Omental fat pad (tissue), 4 donors: ENCODE measurements at places on chromosomes 12 and 14.

- no peak for DNase-seq
Observed at GRCh38 chr12:58537278-58537677, 383.0 kb downstream of the LRIG3 start.

- no peak for DNase-seq
Observed at GRCh38 chr14:100772607-100773165, 46.0 kb downstream of the DLK1 start.

- no peak for DNase-seq
Observed at GRCh38 chr12:24555730-24556129, 393.2 kb downstream of the BCAT1 start.

- DNase-seq, result no peak
Observed at GRCh38 chr14:74863274-74863673, 12.7 kb downstream of the PROX2 start.

- DNase-seq, result no peak
Observed at GRCh38 chr14:104804481-104805325, 3.8 kb downstream of the ZBTB42 start.

DNA sequence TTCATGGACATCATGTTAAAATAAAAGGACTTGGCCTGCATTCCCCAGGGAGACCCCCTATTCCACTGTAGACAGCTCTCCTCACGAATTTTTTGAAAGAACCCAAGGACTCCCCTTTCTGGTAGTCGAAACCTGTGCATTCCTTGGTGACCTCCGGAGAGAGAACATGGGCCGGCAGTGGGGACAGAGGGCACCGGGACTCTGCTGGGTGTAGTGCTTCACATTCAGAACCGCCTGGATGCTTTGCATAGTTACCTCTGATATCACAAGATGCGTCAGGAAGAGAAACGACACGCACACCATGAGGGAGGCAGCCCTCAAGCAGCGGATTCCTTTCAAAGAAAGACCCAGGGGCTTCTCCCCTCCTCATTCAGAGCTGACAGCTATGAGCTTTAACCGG is 9.7 kb downstream of the CKAP4 start:
- no peak for DNase-seq

DNA sequence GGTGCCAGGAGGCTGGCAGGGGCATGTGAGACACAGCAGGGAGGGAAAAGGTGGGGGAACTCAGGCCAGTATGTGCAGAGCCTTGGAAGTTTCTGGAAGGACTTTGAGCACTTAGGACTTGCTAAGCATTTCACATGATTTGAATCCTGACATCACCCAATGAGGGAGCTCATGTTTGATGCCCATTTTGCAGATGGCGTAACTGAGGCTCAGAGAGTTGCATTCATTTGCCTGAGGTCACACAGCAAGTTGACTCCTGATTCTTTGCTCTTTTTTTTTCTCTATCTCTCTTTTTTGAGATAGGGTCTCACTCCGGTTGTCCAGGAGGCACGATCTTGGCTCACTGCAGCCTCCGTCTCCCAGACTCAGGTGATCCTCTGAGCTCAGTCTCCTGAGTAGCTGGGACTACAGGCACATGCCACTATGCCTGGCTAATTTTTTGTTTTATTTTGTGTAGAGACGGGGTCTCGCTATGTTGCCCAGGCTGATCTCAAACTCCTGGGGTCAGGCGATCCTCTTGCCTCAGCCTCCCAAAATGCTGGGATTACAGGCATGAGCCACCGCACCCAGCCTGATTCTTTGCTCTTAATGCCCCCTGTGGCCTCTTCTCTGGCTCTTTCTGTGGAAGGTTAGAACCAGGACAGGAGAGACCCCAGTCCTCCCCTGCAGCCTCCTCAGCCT is 246.1 kb downstream of the RBM19 start:
- DNase-seq, result no peak

GRCh38 chr12:18261906-18262305 is 588 bp downstream of the PIK3C2G start:
- DNase-seq, result no peak

GRCh38 chr14:87952307-87953094 is 40.5 kb downstream of the GALC start:
- DNase-seq, result no peak

DNA sequence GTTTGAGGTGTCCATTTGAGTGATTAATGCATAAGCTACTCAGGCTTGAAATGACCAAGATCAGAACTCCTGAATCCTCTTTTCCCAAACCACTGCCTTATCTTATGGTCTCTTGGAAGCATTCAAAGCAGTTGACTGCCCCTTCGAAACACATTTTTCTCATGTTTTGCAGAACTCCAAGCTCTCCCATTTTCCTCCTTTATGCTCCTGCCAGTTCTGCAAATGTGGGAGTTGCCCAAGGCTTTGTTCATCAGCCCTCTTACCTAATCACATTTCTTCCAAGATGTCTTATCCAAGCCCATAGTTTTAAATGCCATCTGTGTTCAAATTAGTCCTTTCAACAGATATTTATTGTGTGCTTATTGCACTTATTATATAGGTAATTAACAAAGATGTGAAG is 1.8 kb upstream of the DNAAF2 start:
- no peak for DNase-seq

GRCh38 chr14:22671622-22672021 is 27.5 kb upstream of the OR6J1 start:
- no peak for DNase-seq

DNA sequence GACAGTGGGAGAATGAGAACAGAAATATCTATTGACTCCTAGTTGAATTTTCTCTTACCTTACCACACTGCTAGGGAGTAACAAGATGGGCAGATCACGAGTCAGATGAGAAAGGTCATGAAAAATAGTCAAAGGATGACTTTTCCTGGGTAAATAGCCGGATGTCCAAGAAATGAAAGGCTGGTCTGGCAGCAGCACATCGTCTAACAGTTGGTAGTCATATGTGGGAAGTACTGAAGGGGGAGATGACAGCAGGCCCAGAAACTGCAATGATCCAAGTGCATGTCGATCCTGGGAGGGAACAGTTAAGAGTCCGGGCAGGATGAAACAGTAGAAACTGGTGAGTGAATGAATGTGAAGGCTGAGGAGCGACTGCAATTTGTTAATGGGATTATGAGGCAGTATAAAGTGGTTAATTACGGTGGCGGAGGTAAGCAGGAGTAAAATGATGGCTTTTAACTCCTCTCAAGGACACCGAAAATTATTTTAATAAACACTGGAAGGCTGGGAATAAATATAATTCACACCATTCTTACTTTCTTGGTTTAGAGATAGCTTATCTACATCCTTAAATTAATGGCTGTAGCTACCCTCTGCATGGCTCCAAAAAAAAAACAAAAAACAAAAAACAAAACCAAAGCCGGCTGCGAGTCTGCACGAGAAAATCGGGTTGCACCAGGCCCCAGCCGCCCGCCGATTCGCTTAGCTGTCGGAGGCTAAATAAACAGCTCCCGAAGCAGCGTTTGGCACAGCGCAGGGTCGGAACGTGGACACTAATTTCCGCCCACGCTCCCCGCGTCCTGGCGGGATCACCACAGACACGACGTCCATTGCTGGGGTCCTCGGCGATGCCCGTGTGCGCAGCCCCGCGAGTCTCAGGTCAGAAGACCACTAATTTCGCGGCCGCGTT is 1.0 kb upstream of the ERC1 start:
- DNase-seq, result peak; percentile 38

- no peak for DNase-seq
Observed at GRCh38 chr14:100586153-100586402, 1.1 kb downstream of the BEGAIN start.

DNA sequence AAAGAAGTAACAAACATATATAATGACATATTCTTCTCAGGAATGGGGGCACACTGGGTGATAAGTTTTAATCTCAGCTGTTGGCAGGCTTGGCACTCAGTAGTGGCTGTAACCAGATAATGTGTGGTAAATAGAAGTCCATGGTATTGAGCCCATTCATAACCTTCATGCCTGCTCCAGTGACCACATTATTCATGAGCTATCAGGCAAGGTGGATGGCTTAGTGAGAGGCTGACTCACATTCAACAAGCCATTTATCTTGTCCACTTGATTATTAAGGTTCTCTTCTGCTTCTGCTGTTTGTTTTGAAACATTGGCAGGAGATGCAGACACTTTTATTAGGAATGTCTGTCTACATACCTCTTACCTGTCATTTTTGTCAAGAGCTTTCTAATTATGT is 950.4 kb upstream of the LRFN5 start:
- no peak for DNase-seq

DNA sequence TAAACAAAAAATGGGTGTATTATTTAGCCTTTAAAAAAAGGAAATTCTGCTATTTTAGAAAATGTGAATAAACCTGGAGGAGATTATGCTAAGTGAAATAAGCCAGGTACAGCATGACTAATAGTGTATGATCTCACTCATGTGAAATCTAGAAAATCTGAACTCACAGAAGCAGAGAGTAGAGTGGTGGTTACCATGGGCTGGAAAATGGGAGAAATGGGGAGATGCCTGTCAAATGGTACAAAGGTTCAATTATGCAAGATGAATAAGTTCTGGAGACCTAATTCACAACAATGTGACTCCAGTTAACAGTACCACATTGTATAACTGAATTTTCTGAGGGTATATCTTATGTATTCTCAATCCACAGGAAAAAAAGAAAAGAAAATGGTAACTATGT is 17.4 kb upstream of the LEMD3 start:
- DNase-seq, result no peak

DNA sequence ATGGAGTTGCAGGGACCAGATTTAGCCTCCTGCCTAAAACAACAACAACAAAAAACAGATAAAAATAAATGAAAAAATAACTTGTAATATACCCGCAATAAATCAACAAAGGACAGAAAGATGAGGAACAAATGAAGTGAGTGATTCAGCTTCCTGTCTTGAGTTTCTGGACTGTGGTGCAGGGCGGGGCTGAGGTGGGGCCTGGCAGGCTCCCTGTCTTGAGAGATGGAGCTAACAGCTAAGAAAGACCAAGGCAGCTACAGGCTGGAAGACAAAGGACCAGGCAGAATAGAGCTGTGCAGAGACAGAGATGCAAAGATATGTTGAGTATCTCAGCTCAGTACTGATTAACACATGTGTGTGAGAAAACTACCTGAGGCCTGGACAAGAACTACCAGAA is 879.2 kb downstream of the AACS start:
- DNase-seq, result no peak

GRCh38 chr12:109695961-109696461 is 17.6 kb upstream of the FAM222A start:
- DNase-seq, result no peak

DNA sequence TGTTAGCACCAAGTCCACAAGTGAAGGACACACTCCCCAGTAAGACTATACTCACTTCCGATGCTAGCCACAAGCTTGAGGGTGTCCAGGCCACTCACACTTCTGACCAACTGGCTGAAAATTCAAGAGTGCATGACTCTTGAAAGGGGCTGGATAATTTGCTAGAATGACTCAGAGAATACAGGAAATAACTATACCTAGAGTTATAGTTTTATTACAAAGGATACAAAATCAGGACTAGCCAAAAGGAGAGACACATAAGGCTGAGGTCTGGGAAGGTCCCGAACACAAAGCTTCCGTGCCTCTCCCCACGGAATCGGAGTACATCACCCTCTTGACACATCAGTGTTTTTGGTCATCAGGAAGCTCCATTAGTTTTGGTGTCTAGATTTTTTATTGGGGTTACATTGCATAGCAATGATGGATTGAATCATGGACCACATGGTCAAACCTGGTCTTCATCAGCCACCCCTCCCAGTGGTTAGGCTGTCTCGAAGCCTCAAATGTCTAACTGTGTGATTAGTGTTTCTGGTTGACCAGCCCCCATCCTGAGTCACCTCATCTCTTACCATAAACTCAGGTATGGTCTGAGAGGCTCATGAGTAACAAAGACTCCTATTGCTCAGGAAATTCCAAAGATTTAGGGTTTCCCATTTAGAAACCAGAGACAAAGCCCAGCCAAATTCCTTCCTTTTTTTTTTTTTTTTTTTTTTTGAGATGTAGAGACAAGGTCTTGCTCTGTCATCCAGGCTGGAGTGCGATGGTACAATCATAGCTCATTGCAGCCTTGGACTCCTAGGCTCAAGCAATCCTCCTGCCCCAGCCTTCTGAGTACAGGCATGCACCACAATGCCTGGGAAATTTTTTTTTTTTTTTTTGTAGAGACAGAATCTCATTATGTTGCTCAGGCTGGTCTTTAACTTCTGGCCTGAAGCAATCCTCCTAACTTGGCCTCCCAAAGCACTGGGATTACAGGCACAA is 472.0 kb upstream of the TBX3 start:
- DNase-seq, result no peak

- no peak for DNase-seq
Observed at GRCh38 chr14:72942934-72943333, 16.7 kb downstream of the DCAF4 start.

GRCh38 chr12:21615431-21615830 is 10.8 kb upstream of the GYS2 start:
- no peak for DNase-seq

GRCh38 chr12:92098594-92099380 is 46.9 kb downstream of the BTG1 start:
- no peak for DNase-seq

DNA sequence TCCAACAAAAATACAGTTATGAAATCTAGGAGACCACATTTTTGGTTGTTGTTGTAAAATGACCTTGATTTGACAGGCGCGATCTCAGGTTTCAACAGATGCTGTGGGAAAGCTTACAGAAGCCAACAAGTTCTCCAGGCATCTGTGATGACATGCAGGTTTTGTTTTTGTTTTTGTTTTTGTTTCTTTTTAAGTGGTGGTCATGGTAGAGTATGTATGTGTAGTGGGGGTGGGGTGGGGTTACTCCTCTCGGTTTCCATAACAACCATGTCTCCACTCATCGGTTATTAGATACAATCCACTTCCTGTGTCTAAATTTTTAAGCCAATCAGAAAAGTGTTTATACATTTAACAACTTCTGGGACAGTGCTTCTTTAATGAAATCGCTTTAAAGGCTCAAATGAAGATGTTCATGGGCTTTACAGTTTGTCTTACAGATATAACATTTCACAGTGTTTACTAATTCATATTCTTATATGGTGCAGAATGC is 199.9 kb upstream of the FOXN3 start:
- DNase-seq, result no peak

GRCh38 chr14:45201905-45202304 is 51.1 kb downstream of the MIS18BP1 start:
- no peak for DNase-seq

DNA sequence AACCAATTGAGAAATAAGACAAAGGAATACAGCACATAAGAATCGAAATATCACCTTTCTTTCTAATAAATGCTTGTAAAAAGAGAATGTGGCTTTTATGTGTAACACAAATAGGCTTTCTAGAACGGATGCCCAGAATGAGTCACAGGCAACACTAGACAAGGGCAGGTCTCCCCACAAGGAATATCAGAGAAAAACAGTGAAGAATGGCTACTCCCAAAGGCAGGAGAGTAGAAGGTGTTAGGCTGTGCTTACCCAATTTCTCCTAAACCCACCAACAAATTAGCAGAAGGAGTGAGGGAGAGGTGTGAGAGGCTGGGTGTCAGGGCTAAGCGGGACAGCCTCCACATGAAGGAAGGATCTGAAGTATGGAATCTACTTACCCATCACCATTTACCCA is 55.2 kb downstream of the GALNT4 start:
- no peak for DNase-seq

GRCh38 chr12:112001576-112001975 is 11.4 kb downstream of the TMEM116 start:
- DNase-seq, result no peak

- no peak for DNase-seq
Observed at GRCh38 chr12:72828662-72829324, 556.6 kb downstream of the TRHDE start.

- no peak for DNase-seq
Observed at GRCh38 chr12:101634724-101635123, 40.0 kb downstream of the MYBPC1 start.
